Left ventricle myocardium superior (tissue), 1 donor: ENCODE measurements at places on chromosomes 5 and 9. TPM values are rescaled to one million over a fixed set of nuclear protein-coding genes. Genes with fewer than 3 reads are reported as not detected.

- DNase-seq, result no peak
Observed at GRCh38 chr5:26884481-26884880, 153.9 kb downstream of the CDH9 start.

Gene KIF4B
- total RNA-seq, result 0.05 TPM

DNA sequence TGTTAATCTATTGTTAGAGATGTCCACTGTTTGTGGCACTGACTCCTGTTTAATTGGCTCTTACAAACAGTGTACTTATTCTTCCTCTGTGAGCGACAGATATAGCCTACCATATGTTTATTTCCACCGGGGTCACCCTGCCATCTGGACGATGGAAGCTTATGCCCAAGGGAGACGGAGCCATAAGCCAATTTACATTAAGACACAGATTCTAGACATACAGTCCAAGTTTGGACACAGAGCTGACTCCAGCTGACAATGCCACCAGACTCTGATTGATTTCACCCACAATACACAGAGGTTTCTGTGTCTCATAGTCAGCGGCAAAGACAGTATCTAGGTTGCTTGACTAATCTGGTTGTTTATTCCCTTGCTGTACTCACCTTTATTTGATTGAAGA lies 198.9 kb downstream of the ENC1 start:
- no peak for DNase-seq

DNA sequence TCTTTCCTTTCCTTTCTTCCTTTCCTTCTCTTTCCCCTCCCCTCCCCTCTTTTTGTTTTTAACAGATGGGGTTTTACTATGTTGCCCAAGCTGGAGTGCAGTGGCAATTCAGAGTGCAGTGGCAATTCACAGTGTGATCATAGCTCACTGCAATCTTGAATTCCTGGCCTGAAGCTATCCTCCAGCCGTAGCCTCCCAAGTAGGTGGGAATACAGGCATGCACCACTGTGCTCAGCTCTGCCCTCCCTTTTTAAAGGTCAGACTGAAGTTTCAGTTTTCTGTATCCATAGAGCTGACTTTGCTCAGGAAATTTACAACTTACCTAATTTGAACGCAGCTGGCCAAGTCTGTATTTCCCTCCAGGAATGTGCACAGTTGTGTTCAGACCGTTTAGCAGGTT lies 696 bp downstream of the CCL28 start:
- DNase-seq, result no peak

Gene TMEM171
- not detected for total RNA-seq

Gene IPO11
- total RNA-seq, result 38.9 TPM

DNA sequence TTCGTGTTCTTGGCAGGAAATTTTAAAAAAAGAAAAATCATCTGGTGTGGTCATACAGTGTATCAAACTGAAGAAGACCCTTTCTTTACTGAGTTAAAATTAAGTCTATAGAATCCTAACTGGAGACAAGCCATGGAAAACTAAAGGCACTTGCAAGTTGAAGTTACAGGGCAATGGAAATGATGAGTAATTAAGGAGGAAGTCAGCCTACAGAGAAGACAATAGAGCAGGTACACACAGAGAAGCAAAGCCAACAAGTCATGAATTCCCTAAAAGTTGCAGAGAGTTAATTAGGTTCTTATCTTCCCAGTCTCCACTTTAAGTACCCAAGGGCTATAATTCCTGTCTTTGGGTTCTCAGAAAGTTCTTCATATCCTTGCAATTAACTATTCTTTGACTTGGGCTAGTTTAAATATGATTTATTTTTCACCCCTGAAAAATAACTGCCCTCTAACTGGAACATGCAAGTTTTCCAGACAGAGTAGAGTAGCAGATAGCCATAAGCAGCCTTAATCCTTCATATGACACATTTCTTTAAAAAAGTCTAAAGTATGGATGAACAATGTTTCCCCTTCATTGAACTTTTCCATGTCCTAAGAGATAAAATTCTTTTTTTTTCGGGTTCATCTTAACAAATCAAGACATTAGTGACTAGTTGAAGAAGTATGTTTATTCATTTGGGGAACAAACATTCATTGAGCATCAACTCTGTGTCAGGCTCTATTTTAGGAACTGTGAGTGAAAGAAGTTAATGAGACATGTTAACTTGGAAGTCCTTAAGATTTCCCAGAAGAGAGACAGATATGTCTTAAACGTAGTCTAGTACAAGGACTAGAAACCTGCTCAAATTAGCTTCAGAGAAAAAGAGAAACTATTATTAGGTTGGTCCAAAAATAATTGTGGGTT lies 5.2 kb upstream of the ITGA2 start:
- DNase-seq, result no peak

GRCh38 chr5:4185127-4185526 lies 589.5 kb downstream of the IRX1 start:
- DNase-seq, result no peak
